ENCODE measurements at places on chromosomes 7 and 10.

DNA sequence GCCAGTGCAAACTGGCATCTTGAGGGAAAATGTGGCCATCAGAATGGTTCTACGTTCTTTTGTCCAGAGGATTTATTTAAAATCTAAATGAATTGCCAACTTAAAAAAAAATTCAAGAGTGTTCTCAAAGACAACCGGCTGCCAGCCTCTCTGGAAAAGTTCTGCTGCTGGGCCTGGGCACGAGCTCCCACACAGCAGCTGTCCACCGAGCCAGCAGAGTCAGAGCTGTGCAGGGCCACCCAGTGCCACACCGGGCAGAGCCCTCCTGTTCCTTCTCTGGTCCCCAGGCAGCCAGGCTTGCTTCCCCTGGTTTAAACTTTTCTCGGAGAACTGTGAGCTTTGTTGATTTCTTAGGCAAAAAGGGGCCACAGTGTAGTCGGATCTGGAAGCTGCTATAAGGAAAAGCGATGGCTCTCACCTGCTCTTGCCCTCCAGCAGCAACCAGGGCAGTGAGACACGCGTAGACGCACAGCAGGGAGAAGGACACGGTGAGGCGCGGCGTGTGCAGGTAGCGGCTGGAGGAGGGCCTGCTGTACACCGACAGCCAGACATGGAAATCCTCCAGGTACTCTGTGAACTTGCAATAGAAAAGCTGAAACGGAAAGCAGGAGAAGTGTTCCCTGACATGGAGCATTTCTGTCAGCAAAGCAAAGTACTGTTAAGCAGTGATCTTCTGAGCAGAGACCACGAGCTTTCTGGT lies 111.6 kb downstream of the PKD1L1 start:
- DNase-seq = no peak

DNA sequence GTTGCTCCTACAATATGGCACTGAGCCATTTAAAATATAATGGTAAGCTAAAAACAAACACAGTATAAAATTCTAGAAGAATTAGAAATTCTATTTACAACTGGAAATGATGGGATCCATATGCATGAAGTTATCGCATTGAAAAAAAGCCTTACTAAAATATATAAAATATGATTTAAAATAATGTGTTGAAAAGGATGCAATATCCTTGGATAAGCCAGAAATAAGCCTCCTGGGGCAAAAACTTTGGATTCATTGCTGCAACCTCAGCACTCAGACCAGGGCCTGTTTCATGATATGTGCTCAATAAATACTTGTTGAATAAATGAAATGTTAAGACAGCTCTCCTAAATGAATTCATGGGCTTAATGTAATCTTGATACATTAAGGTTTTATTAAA lies 170.2 kb downstream of the SEM1 start:
- DNase-seq = no peak

GRCh38 chr10:47164126-47164799 lies 135.7 kb upstream of the GDF10 start:
- DNase-seq = no peak

DNA sequence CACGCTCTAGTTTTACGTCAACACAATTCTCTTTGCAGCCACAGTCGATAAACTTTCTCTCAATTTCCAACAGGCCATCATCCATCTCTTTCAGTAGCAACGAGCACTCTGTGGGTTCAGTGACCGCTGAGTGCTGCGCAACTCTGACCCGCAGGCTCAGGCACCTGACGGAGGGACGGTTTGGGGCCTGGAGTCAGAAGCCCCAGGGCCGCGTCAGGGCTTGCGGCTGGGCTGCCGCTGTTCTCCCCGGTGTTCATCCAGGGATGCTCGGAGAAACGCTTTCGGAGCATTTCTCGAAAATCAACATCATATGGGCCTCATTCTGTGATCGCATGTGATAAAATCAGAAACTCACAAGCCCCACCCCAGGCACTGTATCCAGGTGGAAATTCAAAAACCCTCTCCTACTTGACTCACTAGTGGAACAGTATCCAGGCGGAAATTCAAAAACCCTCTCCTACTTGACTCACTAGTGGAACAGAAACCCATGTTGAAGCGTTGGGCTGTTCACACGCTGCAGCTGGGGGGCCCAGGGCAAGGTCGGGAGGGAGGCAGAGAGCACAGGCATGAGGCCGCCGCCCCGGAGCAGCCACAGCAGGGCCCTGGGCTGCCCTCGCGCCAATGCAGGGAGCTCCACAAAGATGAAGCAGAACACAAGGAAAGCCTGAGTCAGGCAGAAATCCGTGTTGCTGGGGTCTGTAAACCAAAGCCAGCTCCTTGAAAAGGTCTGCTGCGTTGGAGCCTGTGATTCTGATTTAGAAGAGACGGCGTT lies 73.3 kb upstream of the NKX6-2 start:
- DNase-seq = no peak

DNA sequence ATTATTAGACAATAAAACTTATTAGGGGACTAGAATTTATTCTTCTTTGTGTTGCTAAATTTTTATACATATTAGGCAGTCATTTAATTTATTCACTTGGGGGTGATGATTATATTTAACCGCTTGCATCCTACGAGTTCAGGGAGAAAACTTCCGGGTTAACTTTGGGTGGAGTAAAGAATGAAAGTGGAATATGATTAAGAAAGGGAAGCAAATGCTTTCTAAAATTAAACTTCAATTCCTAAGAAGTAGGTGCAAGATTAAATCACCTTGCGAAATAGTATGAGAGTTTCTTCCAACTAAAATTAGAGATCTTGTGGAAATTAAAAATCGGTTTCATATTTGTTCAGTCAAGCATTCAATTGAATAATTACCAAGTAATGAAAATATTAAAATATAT lies 33.5 kb downstream of the MRC1 start:
- DNase-seq = no peak

- no peak for DNase-seq
Measured at GRCh38 chr10:115851695-115852094, 421.3 kb downstream of the GFRA1 start.

GRCh38 chr7:77903597-77903996 lies 105.0 kb downstream of the PHTF2 start:
- DNase-seq = no peak

DNA sequence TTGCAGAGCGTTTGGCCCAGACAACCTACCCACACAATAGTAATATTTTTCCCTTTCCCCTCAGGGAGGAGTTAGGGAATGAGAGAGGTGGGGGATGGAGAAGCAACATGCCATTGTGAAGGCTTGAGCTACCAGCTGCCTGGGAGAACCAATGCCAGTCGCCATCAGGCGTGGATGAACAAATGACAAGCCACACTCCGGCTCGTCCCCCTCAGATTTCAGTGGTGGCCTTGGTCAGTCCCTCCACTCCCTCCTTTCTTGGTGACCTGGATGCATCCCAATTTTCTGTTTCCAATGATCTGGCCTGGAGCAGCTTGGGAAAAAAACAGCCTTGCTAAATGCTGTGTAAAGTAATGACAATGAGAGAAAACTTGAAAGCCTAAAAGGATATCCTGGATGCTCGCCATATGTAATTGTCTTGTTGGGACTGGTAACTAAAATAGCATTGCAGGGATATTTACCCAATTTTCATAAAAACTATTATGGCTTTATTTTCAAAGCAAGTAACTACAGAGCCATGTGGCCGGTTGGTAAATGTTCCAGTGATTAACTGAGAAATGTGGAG lies 110.7 kb downstream of the ICA1 start:
- DNase-seq = no peak

Data from kidney capillary endothelial cell (primary cell).